ENCODE measurements at places on chromosomes 2 and 18.

DNA sequence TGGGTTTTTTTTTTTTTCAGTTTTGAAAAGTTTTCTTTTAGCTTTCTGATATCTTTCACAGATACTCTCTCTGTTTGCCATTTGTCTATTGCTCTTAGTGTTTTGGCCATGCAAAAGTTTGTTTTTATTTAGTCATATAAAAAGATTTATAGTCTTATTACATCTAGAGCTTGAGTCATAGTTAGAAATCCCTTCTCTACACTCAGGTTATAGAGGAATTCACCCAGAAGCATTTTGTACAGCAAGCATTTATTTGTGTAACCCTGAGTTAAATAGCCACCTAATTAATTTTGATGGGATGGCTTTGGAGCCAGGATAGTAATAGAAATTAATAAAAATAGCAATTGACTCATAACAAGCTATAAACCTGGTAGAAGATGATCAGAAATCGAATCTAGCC is 35.6 kb downstream of the ACTR2 start:
- no peak for DNase-seq

DNA sequence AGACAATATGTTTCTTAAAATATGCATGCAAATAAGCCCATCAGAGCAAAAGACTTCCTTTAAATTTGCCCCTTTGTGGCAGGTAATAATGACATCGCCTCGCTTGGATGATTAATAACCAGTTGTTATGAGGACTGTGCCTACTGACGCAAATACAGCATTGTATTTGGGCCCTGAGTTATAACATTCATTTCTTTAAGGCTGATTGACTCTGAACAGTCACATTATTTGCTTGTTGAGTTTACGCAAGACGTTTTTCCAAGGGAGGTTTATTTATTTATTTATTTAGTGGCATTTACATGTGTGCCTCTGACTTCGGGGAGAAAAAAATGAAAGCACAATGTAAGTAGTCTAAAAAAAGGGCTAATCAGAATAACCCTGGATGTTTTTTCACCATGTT is 88.3 kb downstream of the SLC8A1 start:
- DNase-seq = no peak

DNA sequence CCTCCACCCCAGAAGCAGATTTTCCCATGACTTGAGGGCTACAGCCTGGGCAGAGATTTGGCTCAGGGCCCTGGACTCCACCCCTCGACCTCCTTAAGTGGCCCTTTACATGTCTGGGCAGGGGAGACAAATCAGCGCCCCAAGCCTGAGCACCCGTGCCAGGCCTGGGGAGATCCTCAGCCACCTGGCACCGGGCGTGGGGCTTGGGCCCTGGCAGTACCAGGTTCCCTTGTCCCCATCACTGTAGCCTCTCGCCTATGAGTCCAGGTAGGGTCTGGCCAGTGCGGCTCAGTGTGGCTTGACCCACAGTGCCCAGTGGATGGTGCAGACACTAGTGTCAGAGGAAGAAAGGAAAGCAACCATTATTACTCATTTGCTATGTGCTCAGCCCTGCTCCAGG is 22.0 kb upstream of the DNMT3A start:
- DNase-seq = no peak

- no peak for DNase-seq
Measured at GRCh38 chr18:25862881-25863600, 227.4 kb downstream of the SS18 start.

DNA sequence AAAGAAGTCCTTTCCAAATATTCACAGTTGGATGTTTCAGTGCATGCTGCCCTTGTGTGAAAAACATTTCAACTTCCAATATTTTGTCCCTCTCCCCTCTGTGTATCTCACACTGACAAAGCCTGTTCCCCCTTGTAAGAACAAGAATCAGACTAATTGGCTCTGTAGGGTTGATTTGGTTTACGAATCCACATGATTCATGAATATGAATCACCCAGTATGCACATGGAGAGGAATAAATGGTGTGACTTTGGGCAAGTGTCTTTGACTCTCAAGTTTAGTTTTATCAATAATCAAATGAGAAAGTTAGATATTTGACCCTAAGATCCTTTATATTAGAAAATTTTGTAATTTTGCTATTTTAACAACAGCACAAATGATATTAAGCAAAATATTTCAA is 9.3 kb upstream of the CDH20 start:
- no peak for DNase-seq

DNA sequence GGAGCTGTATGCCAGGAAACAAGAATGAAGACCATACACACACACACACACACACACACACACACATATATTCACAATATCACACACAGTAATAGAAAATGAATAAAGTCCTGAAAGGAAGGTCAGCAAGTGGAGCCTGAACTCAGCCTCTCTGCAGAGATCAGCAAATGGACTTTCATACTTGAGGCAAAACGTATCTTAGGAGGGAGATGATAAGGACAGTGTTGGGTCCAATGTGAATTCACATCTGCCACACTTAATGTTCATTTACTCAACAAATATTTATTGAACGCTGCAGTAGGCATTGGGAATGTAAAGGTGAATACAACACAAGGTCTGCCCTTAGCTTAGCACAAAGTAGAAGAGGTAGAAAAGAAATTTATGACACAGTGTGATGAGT is 2.7 kb upstream of the MTLN start:
- DNase-seq = no peak
